Renal cortical epithelial cell (primary cell): ENCODE measurements at places on chromosomes 13 and 19.
A peak's percentile ranks its signal among the peaks of the same experiment; 100 is the strongest.

- DNase-seq, result no peak
Observed at GRCh38 chr13:101697745-101698144, 245.3 kb downstream of the ITGBL1 start.

- no peak for DNase-seq
Observed at GRCh38 chr19:3807131-3807480, 20.9 kb upstream of the MATK start.

- no peak for DNase-seq
Observed at GRCh38 chr19:5179256-5179655, 161.4 kb downstream of the PTPRS start.

DNA sequence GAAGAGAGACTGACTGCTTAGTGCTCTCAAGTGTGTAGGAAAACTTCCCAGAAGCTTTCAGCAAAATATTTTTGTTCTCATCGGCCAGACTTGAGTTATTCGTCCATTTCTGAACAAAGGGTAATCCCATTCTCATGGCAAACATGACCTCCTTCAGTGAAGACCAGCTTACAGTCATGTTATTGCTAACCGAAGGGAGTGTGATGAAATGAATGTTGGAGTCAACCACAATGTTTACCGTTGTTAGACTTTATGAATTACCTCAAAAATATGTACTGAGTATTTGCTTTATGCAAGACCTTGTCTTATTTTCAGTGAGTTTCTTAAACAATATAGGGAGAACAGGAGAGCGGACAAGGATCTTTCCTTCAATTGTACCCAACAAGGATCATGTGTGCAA, 228.6 kb downstream of the LMO7 start:
- peak; percentile 25 for DNase-seq

- DNase-seq, result peak; percentile 3
Observed at GRCh38 chr13:69243366-69243765, 864.3 kb upstream of the ATXN8OS start.

GRCh38 chr19:1455336-1456120, 5.6 kb downstream of the APC2 start:
- DNase-seq, result peak; percentile 18

GRCh38 chr13:107203146-107203847, 635.4 kb upstream of the ARGLU1 start:
- DNase-seq, result peak; percentile 45

DNA sequence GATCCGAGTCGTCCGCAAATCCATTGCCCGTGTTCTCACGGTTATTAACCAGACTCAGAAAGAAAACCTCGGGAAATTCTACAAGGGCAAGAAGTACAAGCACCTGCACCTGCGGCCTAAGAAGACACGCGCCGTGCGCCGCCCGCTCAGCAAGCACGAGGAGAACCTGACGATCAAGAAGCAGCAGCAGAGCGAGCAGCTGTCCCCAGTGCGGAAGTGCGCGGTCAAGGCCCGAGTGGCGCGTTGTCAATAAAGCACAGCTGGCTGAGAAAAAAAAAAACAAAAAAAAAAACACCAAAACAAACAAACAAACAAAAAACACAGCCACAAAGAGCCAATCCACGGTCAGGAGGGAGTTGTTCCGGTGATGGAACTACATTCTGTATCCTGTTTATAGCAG, 4.7 kb upstream of the GNA15 start:
- no peak for DNase-seq

DNA sequence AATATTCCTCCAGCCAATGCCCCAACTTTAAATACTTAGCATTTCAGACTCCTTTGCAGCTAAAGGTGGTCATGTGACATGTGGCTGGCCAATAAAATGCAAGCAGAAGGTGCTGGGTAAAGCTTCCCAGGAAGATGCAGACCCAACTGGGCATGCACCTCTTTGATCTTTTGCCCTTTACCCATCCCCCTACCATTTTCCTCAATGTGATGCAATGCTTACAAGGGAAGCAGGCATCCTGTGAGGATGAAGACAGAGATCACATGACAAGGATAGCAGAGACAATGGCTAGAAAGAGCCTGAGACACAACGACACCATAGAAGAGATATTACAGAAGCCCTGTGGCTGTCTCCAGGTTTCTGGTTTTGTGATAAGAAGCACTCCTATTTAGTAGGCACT, 2.1 kb upstream of the WASF3 start:
- DNase-seq, result no peak

DNA sequence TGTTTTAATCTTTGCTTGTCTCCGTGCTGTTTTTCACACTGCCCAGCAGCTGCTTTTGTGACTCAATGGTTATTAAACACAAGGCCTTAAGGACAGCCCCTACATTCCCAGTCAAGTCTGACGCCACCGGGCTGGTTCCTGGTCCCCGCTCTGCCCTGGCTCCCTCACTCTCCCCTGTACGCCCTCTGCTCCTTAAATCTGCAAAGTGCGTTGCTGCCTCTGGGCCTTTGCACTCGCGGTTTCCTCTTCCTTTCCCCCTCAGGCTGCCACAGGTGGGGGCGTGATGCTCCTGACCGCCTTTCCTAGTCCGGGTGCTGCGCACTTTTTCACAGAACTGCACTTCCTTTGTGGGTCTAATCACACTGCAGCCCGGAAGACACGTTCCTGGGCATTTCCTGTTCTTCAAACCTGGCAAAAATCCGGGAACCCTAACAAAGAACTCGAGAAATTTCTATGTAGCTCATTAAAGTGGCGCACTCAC, 25.6 kb downstream of the NOSIP start:
- DNase-seq, result no peak

DNA sequence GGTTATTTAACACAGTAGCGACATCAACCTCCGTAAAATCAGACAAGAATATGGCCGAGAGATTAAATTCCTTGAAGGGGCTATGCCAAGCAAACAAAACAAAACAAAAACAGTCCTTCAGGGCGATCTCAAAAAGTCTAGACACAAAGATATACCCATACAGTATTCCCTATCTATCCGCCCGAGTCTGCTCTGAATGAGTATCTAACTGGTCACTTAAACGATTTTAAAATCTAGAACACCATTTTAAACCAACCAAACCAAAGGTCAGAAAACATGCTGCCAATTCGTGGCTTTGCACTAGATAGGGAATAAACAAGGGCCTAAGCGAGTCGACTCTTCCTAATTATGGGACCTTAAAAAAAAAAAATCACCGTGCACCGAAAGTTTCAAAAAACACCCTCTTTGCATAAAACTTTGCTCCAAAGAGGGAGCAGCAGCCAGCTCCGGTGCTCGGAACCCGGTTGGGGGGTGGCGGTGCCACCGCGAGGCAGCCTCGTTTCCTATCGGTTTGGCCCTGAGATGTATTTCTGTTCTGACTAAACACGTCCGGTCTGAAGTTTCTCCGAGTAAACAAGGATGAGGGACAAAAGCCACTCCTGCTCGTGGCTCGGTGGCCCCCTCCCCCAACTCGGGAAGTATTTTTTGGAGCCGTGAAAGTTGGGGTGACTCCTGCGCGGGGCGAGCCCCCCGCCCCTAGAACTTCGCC, 1.8 kb downstream of the HMGB1 start:
- DNase-seq, result peak; percentile 43
